ENCODE measurements at places on chromosomes 5 and 9.

DNA sequence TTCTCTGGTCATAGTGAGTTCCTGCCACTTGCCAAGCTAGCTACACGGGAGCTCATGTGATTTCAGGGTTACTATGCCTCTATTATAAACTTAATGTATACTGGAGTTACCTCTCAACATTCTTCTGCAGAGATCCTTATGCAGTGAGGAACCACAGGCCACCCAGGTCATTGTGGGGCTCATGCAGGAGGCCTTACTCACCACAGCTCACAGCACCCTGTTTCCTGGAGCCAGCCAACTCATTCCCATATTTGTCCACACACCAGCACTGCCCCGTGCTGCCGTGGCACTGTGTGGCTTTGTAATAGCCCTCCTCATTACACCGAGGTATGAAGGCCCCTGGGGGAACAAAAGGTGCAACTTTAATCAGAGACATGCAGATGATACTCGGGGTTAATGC, 520.0 kb downstream of the SPOCK1 start:
- peak; percentile 11 for DNase-seq

- no peak for DNase-seq
These were observed 250.6 kb downstream of the SPOCK1 start for GRCh38 chr5:137248527-137248926.

GRCh38 chr9:14270358-14271092, 43.4 kb downstream of the NFIB start:
- DNase-seq, result peak; percentile 57

DNA sequence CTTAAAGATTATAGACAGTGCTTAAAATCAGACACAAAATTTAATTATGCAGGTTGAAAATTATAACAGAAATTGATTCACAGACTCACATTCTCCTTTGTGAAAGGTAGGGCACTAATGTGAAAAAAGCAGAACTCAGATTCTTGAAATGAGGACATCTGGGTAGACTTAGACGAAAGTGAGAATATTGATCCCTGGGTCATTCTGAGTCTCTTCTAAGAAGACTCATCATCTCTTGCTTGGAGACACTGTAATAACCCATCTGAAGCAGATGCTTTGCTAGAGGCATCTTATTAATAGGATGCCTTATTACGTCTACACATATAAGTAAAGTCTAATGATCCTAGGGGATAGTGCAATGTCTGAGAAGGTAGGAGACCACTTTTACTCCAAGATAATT, 274.4 kb downstream of the HINT1 start:
- DNase-seq, result no peak

DNA sequence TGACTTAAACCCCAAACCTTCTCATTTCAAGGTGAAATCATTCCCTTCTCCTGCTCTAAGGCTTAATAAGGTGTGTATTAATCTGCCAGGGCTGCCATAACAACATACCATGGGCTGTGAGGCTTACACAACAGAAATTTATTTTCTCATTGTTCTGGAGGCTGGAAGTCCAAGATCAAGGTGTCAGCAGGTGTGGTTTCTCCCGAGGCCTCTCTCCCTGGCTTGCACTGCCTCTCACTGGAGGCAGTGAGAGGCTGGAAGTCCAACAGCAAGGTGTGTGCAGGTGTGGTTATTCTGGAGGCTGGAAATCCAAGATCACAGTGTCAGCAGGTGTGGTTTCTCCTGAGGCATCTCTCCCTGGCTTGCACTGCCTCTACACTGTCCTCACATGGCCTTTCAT, 280.3 kb upstream of the TUT7 start:
- no peak for DNase-seq

DNA sequence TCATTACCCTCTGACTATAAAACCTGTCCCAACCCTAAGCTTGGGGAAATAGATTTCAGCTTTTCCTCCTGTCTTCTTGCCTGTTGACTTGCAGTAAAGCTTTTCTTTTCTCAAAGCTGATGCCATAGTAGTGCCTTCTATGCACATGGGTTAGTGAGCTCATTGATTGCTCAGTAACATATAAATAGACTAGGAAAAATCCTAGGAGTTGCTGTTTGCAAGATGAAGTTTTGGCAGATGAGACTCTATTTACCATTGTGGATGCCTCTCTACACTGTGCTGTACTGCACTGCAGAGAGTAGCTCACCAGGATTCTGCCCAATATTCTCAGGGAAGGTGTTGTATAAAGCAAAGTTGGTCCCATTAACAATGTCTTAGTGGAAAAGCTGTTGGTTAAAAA, 262.7 kb upstream of the CD180 start:
- DNase-seq, result no peak

DNA sequence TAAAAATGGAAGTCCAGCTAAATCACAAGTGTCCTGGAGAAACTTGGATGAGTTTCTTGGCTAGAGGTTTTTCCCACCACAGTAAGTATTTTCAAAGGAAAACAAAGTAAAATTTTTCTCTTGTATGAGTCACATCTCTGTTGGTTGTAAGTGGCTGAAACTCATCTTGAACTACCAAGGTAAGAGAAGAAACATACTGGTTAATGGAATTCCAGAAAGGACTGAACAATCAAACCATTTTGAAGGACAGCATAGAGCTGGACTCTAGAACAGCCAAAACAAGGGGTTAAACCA, 102.8 kb upstream of the CDKN2B start:
- peak; percentile 85 for DNase-seq

GRCh38 chr5:122053181-122054109, 24.6 kb downstream of the LOX start:
- peak; percentile 71 for DNase-seq

DNA sequence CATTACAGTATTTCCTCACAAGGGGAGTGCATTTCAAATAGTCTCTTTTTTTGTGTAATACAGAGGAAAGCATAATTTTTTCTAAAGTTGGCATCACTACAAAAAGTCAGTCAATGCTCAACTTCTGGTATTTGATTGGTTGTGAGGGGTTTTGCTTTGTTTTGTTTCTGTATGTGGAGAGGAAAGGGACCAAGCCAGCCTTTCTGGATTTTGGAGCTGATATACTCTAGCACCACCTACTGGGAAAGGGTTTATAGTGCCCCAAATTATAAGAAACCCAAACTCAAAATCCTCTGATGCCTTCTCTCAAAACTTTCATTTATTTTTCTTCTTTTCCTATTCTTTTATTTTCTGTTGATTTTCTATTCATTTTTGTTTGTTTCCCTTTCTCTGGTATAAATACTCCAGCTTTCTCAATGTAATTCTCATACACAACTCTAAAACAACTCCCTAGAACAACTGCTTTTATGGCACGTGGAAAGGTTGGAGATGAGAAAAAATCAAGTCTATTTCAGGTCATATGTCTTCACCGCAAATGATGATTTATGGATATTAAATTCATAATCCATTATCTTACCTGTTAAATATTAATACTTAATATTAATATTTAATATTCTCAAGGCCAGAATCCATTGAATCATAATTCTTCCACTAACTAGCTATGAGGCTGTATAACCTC, 69.5 kb upstream of the ANXA1 start:
- peak; percentile 66 for DNase-seq

GRCh38 chr9:126085170-126085569, 241.5 kb upstream of the MVB12B start:
- no peak for DNase-seq

DNA sequence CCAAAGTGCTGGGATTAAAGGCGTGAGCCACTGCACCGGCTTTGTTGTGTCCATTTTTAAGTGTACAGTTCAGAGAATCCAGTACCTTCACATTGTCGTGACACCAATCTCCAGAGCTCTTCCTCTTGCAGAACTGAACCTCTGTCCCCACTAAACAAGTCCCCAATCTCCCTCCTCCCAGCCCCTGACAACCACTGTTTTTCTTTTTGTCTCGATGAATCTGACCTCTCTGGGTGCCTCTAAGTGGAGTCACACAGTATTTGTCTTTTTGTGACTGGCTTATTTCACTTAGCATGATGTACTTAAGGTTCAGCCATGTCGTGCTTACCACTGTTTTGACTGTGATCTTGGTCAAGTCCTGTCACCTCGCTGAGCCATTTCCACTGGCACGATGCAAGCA, 1.6 kb downstream of the WDR38 start:
- no peak for DNase-seq

- peak; percentile 34 for DNase-seq
These were observed 8.0 kb upstream of the PALM2AKAP2 start for GRCh38 chr9:109771796-109772531.

DNA sequence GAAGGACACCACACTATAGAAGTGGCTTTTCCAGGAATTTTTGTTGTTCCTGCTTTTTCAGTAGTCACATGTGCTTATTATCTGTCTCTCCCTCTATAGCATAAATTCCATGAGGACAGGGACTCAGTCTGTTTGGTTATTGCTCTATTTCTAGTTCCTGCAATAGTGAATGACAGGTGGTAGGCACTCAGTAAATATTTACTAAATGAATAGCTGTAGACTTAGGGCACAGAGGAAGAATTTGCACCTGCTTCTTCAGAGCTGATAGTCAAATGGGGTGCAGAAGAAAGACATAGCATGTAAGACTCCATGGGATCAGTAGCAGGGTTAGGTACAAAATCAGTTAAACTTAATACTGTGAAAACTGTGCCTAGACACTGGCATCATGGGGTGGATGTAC, 580.2 kb downstream of the CCDC171 start:
- DNase-seq, result no peak

DNA sequence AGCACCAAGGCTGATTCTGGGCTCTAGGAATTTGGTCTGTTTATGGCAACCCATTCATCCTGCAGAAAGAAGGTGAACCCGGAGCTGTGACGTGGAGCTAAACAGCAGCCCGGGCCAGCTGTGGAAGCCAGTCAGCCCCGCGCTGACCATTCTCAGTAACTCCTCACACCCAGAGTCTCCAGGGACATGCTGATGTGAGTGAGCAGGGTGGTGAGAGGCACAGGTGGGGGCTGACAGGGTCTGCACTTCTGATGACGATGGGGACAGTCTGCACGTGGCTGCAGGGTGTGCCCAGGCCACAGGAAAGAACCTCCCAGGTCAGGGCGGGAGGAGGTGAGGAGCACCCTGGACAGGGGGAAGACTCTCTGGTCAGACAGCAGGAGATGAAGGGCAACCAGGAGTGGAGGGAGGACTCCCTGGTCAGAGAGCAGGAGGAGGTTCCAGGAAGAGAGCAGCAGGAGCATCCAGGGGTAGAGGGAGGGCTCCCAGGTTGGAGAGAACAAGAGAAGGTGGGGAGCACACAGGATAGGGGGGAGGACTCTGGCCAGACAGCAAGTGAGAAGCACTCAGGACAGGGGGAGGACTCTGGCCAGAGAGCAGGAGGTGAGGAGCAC, 26.1 kb upstream of the SLC6A3 start:
- DNase-seq, result no peak

GRCh38 chr9:33620738-33621439, 96.8 kb downstream of the ANKRD18B start:
- peak; percentile 82 for DNase-seq

GRCh38 chr9:120555839-120556238, 24.1 kb downstream of the CDK5RAP2 start:
- DNase-seq, result no peak

DNA sequence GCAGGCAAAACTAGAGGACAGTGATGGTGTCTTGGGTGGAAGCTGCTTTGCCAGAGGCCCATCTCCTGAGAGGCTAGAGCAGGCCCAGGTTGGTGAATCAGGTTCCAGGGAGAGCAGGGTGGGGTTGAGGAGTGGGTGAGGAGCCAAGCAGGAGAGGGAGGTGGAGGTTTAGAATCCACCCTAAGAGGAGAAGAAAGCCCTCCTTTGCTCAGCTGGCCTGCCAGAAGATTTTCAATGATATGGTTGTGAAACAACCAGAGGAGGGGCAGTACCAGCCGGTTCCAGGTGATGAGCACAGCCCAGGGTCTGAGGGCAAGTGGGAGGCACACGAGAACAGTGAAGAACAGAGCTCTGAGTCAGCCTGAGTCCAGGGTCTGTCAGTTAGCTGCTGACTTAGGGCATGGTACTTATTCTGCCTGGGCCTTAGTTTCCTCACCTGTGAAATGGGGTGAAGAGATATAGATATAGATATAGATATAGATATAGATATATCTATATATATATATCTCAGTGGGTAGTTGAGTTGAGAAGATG, 17.8 kb downstream of the PPARGC1B start:
- DNase-seq, result no peak

DNA sequence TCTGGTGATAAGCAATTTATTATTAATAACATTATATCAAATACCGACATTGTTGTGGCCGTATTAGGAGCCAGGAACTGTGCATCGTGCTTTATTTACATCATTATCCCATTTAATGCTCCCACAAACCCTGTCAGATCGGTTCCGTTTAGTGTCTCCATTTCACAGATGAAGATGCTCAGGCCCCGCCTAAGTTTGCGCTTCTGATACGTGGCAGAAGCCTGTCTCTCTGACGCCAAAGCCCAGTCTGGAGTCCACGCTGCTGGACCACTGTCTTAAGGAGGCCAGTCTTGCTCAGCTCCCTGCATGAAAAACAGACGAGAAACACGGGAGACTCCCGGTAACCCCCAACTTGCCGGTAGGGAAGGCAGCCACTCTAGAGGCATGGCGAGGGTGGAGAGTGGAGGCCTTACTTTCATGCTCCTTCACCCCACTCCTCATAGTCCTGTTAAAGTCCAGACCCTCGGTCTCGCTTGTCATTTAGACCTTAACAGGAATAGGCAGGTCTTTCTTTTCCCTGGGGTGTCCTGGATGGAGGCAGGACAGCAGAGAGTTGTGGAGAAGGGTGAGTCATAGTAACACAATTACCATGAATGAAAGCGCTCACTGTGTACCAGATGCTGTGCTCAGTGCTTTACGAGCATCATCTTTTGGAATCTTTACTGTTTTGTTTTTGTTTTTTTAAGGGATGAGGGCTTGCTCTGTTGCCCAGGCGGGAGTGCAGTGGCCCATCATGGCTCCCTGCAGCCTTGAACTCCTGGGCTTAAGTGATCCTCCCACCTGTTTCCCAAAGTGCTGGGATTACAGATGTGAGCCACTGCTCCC, 872 bp downstream of the TXNDC15 start:
- peak; percentile 92 for DNase-seq

GRCh38 chr9:98610211-98610610, 98.5 kb downstream of the GABBR2 start:
- DNase-seq, result peak; percentile 40

- peak; percentile 80 for DNase-seq
These were observed 28.4 kb downstream of the GZMK start for GRCh38 chr5:55052383-55052931.

DNA sequence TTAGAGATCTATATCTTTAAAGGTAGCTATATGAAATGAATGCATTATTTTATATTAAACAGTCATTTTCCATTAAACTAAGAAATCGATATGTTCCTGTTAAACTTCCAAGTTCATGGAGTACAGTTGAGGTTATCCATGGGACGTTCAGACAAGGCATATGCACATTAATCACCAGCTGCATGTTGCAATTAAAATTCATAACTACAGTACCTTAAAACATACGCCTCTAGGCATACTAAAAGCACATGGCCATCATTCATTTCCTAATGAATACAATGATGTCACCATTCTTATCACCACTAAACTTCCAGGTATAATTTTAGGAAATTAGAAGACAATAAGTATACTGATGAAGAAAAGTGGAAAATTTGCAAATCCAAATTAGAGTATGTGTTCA, 174.3 kb downstream of the CDH12 start:
- no peak for DNase-seq

DNA sequence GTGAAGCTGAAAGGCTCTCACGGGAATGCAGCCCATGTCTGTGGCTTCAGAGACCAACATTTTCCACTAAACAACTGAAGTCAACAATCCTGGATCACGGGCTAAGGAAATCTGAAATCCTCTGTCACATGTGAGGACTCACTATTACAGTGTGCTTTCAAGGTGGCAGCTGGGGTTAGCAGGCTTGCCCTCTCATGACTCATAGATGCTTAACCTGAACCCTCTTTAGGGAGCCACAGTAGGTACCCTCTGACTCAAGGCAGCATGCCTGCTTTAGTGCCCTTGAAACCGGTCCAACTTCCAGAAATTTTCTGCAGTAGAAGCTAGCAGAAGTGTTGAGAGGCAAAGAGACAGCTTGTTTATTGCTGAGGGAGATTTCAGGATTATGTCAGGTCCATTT, 232.5 kb downstream of the GABRB2 start:
- no peak for DNase-seq

Measured in iris pigment epithelial cell (primary cell).